Activated T-cell treated with anti-CD3 and anti-CD28 coated beads for 48 hours (primary cell): ENCODE measurements at places on chromosomes 6 and 20.

DNA sequence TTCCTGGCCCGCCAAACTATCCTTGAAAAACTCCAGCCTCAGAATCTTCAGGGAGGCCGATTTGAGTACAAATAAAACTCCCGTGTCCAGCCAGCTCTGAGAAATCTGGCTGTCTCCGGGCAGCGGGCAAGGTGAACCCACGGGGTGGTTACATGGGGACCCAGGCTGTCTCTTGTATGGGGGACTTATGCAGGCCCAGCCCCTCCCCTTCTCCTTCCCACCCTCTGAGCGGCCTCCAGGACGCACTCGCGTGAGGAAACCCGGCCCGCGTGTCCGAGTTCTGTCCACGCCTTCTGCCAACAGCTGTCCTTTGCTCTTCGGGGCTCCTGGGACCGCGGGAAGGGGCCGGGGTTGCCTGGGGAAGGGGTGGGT lies 36.3 kb upstream of the BLCAP start:
- no peak for DNase-seq

DNA sequence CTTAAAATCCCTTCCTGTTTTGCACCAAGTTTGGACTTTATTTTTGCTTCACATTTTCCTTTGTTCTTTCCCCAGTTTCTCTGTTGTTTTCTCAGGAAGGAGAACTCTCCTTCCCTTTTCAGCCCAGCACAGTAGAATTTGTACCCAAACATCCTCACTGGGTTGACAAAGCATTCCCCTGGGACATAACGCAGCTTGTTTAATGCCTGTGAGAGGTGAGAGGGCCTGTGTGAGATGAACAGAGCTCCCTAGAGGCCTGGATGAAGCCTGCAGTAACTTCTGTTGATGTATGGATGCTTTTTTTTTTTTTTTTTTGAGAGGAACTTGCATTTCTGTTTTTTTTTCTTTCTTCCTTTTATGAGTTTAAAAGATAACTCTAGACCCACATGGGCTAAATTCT lies 104.9 kb upstream of the SLC22A23 start:
- no peak for DNase-seq

DNA sequence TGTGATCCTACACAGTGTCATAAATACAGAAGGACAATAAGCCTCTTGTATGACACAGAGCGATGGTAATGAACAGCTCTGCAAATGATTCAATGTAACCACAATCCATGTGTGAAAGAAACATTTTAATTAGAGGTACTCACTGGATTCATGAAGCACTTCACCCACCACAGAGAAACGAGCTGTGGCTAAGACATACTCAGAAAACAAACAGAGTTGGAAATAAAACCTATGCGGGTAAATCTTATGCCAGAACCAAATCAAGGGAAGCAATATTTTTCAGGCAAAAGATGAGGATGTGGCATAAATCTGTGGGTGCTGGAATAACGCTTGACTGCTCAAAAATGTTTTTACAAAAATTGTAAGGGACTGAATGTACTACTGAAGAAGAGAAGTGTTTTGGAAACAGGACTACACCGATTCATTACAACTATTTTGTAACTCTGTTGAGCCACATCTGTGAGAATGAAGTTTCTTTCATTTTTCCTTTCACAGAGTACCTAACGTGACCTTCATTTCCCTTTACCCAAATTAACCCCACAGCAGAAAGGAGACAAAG lies 112.1 kb downstream of the WDR27 start:
- DNase-seq = no peak

DNA sequence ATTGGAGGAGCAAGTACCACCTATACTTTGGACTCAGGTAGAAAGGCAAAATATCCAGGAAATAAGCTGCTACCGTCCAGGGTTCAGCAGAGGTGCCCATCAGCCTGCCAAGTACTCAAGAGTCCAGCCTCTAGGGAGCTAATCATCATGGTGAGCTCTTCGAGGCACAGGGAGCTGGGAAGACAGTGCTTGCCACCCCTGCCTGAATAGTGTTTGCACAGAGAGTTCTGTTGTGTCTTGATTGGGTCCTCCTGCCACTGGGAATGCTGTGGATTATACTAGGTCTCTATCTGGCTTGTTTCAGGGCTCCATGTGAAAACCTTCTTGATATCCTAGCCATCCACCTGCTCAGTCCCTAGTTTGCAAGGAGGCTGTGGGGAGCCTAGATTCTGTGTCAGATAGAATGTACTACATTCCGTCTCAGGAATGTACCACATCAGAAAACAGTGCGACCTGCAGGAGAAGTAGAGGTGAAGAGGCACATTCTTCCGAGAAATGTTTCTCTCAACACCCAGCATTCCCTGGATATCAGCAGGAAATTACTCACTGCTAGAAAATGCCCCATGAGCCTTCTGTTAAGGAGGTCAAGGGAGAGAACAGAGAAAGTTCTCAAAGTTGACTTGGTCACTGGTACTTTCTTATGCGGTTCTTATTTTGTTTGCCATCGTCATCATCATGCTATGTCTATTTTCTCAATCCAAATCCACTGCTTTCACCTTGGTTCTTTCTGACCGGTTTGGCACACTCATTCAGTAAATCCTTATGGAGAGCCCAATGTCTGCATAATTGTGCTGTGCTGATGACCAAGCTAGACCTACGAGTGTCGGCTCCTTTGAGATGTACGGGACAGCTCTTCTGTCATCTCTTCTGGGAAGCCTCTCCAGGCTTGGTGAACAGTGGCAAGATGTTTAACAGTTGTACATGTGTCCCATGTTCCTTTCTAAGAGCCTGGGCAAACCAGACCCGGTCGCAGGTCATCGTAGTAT lies 30.7 kb downstream of the PTPN1 start:
- DNase-seq = no peak

- no peak for DNase-seq
Measured at GRCh38 chr6:79544939-79545450, 7.8 kb upstream of the LCA5 start.

DNA sequence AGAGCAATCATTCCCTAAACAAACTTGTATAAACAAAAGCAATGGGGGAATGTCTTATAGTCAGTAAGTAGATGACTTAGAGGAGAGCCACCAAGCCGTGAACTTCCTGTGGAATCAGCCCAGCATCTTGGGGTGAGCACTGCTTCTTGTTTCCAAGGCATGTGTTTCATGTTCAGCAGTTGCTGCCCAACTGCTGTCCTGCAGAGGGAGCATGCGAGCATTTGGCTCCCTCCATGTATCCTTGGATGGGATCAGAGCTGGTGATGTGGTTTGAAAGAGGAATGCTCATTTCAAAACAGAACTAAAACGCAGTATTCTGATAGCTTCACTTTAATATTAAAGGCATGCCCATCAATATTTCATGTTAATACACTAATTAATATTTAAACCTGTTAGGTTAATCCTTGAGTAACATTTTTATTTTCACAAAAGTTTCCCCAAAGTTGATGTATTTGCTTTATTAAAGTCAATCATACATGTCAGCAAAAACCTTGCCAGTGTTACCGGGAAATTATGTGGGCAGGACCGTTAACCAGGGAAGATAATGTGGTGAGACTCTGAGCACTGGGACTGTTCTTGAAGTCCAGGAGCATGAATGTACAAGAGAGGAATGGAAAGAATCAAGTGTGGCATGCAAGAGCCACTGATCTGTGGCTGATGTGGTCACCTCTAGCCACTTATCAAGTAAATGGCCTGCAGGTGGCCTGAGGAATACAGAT lies 172.1 kb upstream of the GGTLC1 start:
- no peak for DNase-seq

GRCh38 chr20:49785149-49785851 lies 27.3 kb upstream of the SLC9A8 start:
- no peak for DNase-seq

- no peak for DNase-seq
Measured at GRCh38 chr20:60024245-60024644, 66.0 kb downstream of the CDH26 start.

DNA sequence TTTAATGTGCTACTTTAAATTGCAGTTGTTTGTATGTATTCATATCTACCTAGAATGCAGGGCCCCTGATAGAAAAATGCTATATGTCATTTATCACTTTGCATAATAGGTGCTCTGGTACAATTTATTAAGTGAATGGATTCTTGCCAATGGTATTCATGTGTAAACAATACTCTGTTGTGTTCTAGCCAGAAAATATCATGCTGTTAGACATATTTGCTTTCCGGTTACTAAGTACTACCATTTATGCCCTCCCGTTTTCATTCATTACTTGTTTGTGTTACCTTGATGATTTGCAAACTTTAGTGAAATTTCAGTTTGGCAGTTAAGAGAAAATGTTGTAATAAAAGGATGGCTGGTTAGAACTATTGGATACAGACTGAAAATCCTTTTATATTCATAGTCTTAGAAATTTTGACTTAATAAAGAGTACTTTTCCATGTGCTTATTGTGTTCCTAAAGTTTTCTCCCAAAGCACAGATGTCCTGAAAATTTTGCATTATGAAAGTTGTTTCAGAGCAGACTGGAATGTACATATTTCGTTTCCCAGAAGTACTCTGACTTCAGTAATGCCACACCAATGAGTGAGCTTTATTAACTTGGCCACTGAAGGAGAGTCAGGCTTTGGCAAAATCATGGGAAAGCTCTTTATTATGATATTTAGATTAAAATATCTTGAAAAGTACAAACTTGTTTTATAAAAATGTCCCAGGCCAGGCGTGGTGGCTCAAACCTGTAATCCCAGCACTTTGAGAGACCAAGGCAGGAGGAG lies 31.5 kb downstream of the RPF2 start:
- DNase-seq = no peak

- no peak for DNase-seq
Measured at GRCh38 chr6:23566418-23566817, 559.6 kb upstream of the NRSN1 start.

DNA sequence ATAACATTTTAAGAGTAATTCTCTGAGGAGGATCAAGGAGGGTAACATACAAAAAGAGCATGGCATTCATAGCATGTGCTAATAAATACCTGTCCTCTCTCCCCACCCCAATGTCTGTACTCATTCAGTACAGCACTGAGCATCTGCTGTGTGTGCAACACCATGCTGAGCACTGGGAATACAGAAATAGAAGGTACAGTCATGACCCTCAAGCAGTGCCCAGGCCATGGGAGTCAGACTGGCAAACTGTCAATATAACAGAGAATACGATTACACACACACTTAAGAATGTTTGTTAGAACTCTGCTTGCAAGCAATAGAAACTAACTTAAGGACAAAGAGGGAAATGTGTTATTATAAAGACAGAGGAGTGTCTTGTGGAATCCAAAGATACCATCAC lies 24.7 kb upstream of the ZFAND3 start:
- no peak for DNase-seq

GRCh38 chr6:14674867-14675648 lies 557.5 kb downstream of the CD83 start:
- no peak for DNase-seq

DNA sequence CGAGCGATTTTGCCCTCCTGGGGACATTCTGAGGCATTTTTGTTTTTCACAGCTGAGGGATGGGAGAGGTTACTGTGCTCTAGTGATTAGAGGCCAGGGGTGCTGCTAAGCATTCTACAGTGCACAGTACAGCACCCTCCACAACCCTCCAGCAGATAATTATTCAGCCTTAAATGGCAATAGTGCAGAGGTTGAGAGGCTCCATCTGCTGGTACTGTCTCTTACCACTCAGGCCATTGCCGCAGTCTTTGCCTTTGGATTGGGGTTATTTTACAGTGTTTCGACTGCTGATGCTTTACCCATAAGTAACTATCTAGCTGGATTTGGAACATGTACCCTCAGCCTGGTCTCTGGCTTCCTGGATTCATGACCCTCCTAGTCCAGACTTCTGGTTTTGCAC lies 705.3 kb downstream of the KIF16B start:
- no peak for DNase-seq

DNA sequence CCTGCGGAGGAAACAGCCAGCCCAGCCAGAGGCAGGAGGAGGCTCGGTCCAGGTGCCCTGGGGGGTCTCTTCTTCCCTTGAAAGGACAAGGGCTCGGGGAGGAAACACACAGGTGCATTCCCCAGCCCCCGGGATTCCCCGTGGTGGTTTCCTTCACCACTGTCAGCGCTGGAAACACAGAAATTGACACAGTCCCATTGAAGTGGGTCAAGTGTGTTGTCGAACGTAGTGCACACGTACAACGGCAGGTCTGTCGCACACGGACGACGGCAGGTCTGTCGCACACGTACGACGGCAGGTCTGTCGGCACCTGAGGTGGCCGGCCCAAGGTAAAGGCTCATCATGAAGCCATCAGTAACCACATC lies 80.9 kb downstream of the DLL1 start:
- DNase-seq = no peak

- DNase-seq = no peak
Measured at GRCh38 chr6:141254336-141254735, 878.4 kb upstream of the GJE1 start.

DNA sequence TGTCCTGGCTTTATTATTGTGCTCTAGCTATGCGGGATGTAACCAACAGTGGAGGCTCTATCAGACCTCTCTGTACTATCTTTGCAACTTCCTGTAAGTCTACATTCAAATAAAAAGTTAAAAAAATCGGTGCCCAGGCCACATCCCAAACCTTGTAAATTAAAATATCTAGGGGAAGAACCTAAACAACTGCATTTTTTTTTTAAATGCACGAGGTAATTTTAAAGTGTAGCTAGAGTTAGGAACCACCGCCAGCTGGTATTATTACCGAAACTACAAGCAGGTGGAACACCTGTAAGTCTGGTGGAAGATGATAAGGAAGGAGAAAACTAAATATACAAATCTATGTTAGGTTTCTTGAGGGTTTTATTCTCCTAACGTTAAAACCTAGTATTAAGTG lies 34.5 kb upstream of the ID4 start:
- no peak for DNase-seq

- DNase-seq = no peak
Measured at GRCh38 chr6:44388135-44388487, 605 bp downstream of the CDC5L start.

DNA sequence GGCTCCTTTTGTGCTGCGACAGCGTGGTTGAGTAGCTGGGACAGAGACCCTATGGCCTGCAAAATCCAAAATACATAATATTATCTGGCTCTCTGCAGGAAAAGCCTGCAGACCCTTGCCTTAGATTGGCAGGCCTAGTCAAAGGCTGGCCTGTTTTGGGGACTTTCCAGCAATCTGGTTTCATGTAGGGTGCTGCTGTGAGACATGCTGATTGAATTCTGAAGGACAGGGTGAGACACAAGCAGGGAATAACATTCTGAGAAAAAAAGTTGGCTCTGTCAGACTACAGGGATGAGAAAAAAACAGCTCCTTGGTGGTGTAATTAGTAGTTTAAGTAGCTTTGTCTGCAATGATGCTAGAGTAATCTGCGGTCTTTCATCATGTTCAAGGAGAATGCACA lies 402.7 kb upstream of the AGPAT4 start:
- no peak for DNase-seq

DNA sequence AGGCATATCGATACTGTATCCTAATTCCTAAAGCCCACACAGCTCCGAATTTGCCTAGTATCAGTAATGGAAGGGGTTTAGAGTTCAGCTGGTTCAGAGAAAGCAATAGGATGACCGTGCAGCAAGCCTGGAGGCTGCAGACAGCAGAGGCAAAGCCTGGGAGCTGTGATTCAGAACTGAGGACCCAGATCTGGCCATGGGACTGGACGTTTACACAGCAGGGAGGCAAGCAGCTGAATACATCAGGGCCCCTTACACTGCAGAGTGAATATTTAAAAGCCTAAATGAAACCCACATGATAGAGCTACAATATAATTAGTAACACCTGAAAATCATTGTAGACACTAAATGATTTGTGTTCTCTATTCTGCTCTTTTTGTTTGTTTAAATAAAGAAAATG lies 38.0 kb downstream of the ELOVL2 start:
- DNase-seq = no peak
